ENCODE measurements at places on chromosomes 16 and 17.
A peak's percentile ranks its signal among the peaks of the same experiment; 100 is the strongest.

DNA sequence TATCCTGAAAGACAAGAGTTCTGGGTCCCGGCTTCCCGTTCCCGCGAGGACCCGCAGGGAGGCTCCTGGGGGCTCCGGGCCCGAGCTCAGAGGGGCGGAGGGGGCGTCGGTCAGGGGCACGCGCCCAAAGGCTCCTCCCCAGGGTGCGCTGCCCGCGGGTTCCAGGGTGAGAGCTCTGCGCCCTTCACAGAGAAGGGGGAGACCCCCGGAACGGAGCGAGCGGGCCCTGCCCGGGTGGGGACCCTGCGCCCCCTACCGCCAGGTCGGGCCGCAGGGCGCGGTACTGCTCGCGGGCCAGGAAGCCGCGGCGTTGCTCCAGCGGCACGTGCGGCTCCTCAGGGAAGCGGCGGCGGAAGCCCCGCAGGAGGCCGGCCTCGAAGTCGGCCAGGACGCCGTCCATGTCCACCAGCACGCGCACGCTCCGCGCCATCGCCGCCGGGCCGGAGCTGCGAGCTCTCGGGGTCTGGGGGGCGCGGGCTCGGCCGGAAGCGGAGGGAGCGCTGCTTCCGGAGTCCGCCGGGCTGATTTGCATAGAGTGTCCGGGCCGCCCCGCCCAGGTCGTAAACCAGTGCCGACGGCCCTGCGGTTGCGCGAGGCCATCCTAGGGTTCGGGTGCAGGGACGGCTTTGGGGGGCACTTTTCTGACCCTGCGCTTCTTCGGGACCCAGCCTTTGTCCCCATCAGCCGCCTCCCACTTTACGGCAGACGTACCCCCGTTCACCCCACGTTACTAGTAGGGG is at the start of gene NT5C:
NT5C (minus strand) TSS at position 465 of the 740 bp plus-strand sequence; CDS start at position 430, 35 bp downstream.
- DNase-seq: peak; percentile 93

DNA sequence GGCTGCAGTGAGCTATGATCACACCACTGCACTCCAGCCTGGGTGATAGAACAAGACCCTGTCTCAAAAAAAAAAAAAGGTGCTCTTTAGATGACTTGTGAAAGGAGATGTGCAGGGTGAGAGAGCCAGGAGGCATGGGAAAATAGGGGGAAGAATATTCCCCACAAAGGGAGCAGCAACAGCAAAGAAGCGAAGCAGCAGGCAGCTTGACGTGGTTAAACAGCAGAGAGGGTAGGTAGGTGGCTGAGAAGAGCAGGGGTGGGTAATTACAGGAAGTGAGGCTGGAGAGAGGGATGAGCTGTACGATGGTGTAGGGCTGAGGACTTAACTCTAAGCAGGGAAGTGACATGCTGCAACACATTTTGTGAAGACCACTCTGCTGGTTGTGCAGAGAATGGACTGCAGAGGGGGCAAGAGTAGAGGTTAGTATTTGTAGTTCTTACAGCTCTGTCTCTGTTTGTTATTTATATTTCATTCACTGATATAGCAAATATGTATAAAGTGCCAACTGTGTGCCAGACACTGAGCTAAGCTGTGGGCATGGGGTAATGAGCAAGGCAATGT is 1.6 kb downstream of the HEATR3 start:
- DNase-seq: peak; percentile 61

DNA sequence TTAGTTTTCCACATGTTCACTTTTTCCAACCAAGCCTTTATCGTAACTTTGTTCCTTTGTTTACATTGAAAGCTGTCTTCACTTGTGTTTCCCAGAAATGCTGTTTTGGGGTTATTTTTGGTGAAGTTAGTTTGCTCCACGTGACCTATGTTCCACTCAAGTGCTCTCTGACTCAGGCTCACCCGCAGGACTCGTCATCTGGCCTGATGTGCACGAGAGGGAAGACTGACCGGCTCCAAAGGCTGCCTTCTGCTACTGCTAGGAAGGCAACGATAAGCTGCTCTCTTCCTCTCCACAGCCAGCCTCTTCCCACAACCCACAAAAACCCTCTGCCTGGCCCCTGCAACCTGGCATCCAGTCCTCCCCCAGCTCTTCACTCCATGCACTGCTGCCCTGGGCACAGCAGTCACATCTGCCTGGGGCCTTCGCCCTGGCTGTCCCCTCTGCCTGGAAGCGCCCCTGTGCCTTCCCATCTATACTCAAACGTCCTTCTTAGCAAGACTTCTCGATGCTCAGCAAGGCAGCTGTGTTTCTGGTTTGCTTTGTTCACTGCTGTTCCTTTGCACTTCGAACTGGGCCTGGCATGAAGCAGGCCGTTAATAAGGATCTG is 28.0 kb downstream of the ZCCHC14 start:
- no peak for DNase-seq

DNA sequence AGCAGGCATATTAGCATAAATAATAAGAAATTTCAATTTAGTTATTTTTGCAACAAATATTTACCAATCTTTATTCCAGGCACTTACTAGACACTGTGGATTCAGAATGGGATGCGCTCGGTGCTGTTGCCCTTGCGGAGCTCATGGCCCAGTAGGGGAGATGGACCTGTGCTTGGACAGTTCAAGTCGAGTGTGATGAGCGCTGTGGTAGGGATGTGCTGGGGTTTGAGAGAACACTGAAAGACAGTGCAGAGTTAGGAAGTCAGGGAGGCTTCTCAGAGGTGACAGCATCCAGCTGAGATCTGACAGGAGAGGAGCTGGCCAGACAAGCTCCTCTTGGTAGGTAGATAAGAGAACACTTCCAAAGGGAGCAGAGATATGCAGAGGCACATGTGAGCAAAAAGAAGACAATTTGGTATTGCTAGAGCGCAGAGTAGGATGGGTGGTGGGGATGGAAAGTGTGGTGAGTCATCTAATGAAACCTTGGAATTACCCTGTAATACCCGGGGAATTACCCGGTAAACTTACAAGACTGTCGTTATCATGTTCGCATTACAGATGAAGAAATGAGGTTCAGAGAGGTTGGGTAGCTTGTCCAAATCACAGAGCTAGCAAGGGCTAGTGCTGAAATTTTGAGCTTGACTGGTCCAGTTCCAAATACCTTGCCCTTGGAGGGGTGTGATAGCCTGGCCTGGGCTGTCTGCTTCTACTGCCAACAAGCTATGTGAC is 298.1 kb upstream of the N4BP1 start:
- no peak for DNase-seq

GRCh38 chr16:16868727-16869126 is 489.8 kb downstream of the NPIPA7 start:
- DNase-seq: no peak

DNA sequence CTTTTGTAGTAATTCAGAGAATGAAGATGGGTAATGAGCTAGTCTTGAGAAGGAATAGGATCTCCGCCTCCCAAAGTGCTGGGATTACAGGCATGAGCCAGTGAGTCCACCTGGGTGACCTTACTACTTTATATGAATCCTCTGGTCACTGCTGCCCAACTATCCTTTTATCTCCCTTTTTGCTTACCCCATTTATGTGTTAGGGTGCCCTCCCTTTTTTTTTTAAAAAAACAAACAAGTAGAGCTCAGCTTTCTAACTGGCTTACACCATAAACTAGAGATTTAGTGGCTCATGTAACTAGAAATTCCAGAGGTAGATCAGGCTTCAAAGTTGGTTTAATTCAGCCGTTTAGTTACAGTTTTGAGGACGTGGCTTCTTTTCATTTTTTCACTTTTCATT is 15.6 kb downstream of the USP10 start:
- no peak for DNase-seq

DNA sequence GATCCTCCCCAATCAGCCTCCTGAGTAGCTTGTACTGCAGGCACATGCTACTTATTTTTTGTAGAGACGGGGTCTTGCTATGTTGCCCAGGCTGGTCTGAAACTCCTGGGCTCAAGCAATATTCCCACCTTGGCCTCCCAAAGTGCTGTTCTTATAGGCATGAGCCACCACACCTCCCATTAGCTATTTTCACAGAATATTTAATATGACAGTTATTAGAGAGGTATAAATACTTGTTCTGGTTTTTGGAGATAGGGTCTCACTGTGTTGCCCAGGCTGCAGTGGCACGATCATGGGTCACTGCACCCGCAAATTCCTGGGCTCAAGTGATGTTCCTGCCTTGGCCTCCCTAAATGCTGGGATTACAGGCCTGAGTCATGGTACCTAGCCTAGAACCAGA is 21.1 kb downstream of the ZNF213 start:
- DNase-seq: no peak

GRCh38 chr16:14186007-14186794 is 115.1 kb downstream of the MRTFB start:
- peak; percentile 72 for DNase-seq

DNA sequence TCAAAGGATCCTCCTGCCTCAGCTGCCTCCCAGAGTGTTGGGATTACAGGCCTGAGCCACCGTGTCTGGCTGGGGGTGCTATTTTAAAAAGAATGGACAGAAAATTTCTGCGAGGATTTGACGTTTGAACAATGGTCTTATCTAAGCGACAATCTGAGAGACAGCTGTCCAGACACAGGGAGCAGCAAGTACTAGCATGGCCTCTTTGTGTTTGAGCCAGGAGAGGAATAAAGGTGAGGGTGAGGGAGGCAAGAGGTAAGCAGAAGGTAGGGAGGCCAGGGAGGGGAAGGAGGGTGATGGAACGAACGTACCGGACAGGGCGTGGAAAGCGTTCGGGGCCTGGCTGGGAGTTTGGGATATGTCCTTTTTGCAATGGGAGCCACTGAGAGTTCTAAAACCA is 59.2 kb downstream of the PITPNC1 start:
- no peak for DNase-seq

GRCh38 chr17:27332047-27332393 is 38.1 kb downstream of the WSB1 start:
- peak; percentile 52 for DNase-seq

DNA sequence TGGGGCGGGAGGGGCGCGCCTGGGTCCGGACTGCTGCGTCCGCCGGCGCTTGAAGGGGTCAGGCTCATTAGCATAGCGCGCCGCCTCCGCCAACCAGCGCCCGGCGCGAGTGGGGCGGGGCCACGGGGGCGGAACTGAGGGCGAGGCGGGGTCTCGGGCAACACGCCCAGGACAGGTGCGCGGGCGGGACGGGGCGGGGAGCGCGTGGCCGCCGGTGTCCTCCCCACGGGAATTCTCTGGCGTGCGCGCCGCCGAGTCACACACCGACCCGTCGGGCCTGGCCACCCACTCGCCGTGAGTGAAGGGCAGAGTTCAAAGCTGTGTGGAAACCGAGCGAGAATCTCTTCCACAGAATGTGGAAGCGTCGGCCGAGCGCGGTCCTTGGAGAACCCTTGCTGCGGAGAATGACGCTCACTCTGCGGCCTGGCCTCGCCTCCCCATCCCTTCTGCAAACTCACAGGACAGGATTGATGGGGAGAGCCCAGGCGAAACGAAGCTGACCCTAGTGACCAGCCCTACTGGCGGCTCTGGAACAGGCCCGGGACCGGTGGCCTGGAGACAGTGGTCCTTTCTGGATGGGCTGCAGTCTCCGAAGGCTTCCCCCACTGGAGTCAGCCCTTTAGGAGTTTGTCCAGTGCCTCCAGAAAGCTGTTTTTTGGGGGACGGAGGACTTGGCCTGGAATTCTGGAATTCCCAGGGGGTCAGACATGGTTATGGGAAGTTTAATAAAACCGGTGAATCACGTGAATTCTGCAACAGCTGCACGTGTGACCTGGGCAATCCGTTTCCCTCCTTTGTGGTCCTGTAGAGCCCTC is at the start of gene SNAI3:
SNAI3 (minus strand) TSS at position 69 of the 815 bp plus-strand sequence. CDS start 101 bp downstream, outside the sequence.
- DNase-seq: peak; percentile 88

- DNase-seq: no peak
Measured at GRCh38 chr16:72825912-72826621, 221.9 kb downstream of the ZFHX3 start.

- peak; percentile 40 for DNase-seq
Measured at GRCh38 chr16:5922686-5923085, 825.1 kb upstream of the EEF2KMT start.

- DNase-seq: peak; percentile 76
Measured at GRCh38 chr17:51166987-51167931, 1.0 kb downstream of the NME2 start.

- no peak for DNase-seq
Measured at GRCh38 chr16:87678618-87679017, 76.3 kb downstream of the JPH3 start.

GRCh38 chr17:10806545-10807262 is 2.8 kb upstream of the TMEM238L start:
- DNase-seq: no peak

DNA sequence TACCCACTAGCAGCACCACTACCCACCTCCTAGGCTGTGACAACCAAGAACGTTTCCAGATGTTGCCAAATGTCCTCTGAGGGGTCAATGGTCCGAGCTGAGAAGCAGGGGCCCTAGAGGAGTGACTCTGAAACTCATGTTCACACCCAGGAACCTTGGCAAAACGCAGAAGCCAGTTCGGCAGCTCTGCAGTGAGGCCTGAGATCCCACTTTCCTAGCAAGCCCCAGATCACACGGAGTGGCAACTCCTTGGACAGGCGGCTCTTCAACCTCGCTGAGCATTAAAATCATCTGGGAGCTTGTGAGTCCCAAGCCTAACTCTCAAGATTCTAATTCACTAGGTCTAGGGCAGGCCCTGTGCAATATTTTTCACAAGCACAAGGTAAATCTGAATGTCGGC is 17.3 kb downstream of the ELAC2 start:
- DNase-seq: no peak

- DNase-seq: no peak
Measured at GRCh38 chr17:14289162-14289561, 11.7 kb upstream of the HS3ST3B1 start.

GRCh38 chr17:57215317-57215716 is 41.0 kb upstream of the MSI2 start:
- no peak for DNase-seq

- no peak for DNase-seq
Measured at GRCh38 chr16:894841-895240, 75.9 kb downstream of the LMF1 start.

- peak; percentile 26 for DNase-seq
Measured at GRCh38 chr16:67087803-67088202, 21.9 kb upstream of the PHAF1 start.

GRCh38 chr16:20870122-20870820 is 29.9 kb downstream of the DCUN1D3 start:
- DNase-seq: no peak

GRCh38 chr17:34370997-34371395 is 8.0 kb upstream of the CCL1 start:
- DNase-seq: peak; percentile 4

- DNase-seq: no peak
Measured at GRCh38 chr16:82046941-82047340, 11.9 kb downstream of the HSD17B2 start.

GRCh38 chr16:81384006-81384405 is 60.6 kb upstream of the CMIP start:
- DNase-seq: peak; percentile 52

DNA sequence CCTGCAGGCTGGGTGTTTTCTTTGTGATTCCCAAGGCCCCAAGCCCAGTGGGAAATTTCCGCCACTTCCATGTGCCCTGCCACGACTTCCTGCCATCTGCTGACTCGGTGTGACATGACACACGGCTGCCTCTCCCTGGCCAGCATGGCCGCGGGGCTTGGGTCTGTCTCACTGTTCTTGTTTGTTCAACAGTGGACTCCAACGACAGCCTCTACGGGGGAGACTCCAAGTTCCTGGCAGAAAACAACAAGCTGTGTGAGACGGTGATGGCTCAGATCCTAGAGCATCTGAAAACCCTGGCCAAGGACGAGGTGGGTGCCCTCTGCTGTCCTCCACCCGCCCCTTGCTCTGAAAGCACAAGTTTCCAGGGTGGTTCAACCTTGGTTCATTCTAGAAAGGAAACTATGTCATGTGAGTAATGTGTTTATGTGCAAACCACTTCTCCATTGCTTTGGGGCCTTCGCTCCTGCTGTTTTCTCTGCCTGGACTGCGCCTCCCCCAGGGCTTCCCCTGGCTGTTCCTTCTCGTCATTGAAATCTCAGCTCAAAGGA is 26.8 kb downstream of the KNOP1 start:
- DNase-seq: no peak

All from eye (tissue), 1 donor.